Memory B cell (primary cell): ENCODE measurements at places on chromosomes 2 and 18.

- peaks cover 7% of the 10 kb centered on the region for H3K27me3 ChIP-seq
- no peak overlapping the region for H3K4me3 ChIP-seq
- DNase-seq = no peak
- H3K4me1 ChIP-seq = no peaks in the 10 kb centered on the region
Measured at GRCh38 chr2:217929757-217930707, 72.8 kb downstream of the TNS1 start.

- no peak for DNase-seq
- no peaks in the 10 kb centered on the region for H3K4me1 ChIP-seq
- H3K27ac ChIP-seq = no peak overlapping the region
- peaks cover 8% of the 10 kb centered on the region for H3K36me3 ChIP-seq
- H3K27me3 ChIP-seq = no peaks in the 10 kb centered on the region
Measured at GRCh38 chr2:165757906-165758675, 36.0 kb downstream of the GALNT3 start.

- H3K27me3 ChIP-seq = peaks cover 21% of the 10 kb centered on the region
- H3K27ac ChIP-seq = no peak overlapping the region
- no peak overlapping the region for H3K4me3 ChIP-seq
- H3K36me3 ChIP-seq = no peaks in the 10 kb centered on the region
Measured at GRCh38 chr2:231886071-231886681, 40.0 kb downstream of the NPPC start.

DNA sequence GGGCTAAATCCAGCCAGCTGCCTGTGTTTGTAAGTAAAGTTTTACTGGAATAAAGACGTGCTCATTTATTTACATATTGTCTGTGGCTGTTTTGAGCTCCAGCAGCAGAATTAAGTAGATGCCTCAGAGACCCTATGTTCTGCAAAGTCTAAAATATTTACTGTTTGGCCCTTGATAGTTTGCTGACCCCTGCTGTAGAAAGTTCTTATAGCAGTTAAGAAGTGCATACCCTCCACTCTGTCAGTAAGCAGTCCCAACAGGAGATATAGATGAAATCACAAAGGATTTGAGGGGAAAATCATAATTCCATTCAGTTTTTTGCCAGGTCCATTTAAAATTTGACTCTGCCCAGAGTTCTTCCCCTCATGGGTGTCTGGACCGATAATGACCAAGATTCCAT, 50.1 kb upstream of the ITM2C start:
- peaks cover 24% of the 10 kb centered on the region for H3K36me3 ChIP-seq
- no peak for DNase-seq
- peaks cover 4% of the 10 kb centered on the region for H3K4me1 ChIP-seq

DNA sequence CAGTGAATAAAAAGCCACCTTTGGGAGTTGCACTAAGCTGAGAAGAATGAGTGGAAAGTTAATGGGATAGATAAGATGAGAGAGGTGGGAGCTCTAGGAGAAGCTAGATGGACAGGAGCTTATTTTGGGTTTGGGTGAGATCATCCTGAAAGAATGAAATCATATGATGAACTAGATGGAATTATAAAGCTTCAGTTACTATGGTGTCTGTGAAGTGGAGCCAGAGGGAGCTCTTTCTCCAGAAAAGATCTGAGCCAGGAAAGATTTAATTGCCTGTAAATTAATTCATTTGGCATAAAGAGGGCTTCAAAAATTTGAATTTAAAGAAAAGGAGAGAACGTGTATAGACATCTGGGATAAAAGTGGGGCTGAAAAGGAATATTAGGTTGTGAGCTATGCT, 10.3 kb downstream of the DNAH6 start:
- no peak for DNase-seq
- no peaks in the 10 kb centered on the region for H3K4me1 ChIP-seq
- H3K27me3 ChIP-seq = peaks cover 11% of the 10 kb centered on the region
- H3K27ac ChIP-seq = no peak overlapping the region

DNA sequence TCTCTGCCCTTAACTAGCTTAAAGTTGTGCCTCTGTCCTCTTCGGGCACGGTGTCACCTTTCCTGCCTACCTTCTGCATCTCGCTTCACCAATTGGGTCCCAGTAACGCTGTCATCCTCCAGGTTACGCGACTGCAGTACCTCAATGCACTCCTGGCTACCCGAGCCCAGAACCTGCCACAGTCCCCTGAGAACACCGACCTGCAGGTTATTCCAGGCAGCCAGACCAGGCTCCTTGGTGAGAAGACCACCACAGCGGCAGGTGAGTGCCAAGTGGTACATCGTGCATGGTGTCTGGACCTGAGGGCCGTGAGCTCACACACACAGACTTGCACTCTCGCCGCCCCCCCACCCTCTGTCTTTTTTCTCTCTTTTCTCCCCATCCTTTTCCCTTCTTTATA, 12.8 kb downstream of the CNNM3 start:
- H3K4me1 ChIP-seq = peaks cover 15% of the 10 kb centered on the region
- DNase-seq = no peak
- H3K4me3 ChIP-seq = no peak overlapping the region
- H3K27me3 ChIP-seq = no peaks in the 10 kb centered on the region
- H3K36me3 ChIP-seq = peaks cover 27% of the 10 kb centered on the region
